ENCODE measurements at places on chromosomes 6 and 20.

GRCh38 chr6:168815229-168815628 is 374.2 kb downstream of the SMOC2 start:
- no peak for DNase-seq

GRCh38 chr6:55327169-55327568 is at the start of gene GFRAL:
Gene GFRAL (plus strand): TSS chr6:55327469. CDS start chr6:55327555, 86 bp downstream.
- no peak for DNase-seq

- DNase-seq: no peak
These were observed 37.0 kb downstream of the SYTL3 start for GRCh38 chr6:158686791-158687381.

- DNase-seq: no peak
These were observed 454.3 kb upstream of the JARID2 start for GRCh38 chr6:14791526-14791925.

DNA sequence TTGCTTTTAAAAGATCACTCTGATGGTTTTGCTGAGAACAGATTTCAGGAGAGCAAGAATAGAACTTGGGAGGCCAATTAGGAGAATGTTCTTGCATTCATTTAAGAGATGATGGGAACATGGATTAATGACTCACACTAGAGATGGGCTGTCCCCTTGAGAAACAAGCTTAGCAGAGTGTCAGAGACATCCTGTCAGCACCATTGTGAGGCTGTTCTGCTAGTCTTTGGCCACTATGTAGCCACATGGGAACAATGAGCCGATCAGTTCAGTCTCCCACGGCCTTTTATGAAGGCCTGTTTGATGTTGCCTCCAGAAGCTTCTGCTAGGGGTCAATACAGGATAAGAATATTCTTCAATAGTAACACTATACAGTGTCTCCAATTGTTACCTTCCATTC is 113.0 kb upstream of the EYA4 start:
- DNase-seq: no peak

DNA sequence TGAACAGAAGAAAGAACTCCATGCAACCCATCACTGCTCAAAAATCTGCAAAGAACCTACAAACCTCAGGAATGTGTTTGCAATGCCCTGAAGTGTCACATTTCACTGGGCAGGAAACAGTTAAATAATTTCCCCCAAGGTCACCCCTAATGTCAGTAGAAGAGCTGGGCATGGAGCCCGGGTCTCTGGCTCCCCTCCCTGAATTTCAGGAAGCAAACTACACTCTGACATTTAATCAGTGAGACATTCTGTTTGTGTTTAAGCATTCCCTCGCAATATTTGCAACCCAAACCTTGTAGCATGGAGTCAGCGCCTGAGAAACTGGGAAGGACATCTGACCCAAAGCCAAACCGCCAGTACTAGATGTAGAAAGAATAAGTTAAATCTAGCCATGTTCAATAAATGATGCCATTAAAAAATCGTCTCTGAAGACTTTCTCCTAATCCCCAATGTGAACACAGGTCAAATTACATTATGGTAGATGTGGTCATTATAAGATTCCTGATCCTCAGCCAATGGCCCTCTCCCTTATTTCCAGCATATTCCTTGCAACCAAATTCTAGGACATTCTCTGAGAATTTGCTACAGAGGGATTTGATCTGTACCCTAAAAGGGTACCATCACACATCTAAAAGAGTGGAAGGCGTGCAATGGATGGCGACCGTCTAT is 91.2 kb upstream of the ADTRP start:
- no peak for DNase-seq

GRCh38 chr20:46260480-46260879 is 47.8 kb downstream of the CDH22 start:
- no peak for DNase-seq

DNA sequence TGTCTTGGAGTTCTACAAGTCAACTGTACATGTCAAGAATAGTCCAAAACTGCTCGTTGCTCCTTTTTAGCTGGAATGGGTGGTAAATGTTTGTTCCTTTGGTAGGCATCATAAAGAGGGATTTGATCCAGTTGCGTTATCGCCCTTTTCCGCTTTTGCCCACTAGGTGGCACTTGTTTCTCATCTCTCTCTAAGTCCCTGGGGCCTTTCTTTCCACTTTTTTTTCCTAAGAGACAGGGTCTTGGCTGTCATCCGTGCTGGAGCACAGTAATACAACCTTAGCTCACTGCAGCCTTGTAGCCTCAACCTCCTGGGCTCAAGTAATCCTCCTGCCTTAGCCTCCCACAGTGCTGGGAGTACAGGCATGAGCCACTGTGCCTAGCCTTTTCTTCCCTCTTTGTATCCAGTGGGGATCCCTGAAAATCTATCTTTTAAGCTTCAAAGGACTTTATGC is 20.7 kb downstream of the GTPBP2 start:
- peak; percentile 72 for DNase-seq

- no peak for DNase-seq
These were observed 40.1 kb upstream of the LTV1 start for GRCh38 chr6:143802833-143803565.

DNA sequence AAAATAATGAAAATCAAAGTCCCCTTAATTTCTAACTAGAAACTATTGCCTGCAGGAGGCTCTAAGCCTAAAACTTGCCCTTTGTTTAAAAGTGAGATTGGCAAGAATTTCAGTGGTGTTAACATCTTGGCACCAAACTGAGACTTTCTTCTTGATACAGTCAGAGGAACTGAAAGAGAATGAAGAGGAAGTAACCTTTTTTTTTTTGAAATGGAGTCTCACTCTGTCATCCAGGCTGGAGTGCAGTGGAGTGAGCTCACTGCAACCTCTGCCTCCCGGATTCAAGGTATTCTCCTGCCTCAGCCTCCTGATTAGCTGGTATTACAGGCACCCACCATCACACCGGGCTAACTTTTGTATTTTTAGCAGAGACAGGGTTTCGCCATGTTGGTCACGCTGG is 3.6 kb downstream of the DOP1A start:
- DNase-seq: no peak

GRCh38 chr6:83592770-83593394 is 80.5 kb downstream of the PRSS35 start:
- DNase-seq: no peak

DNA sequence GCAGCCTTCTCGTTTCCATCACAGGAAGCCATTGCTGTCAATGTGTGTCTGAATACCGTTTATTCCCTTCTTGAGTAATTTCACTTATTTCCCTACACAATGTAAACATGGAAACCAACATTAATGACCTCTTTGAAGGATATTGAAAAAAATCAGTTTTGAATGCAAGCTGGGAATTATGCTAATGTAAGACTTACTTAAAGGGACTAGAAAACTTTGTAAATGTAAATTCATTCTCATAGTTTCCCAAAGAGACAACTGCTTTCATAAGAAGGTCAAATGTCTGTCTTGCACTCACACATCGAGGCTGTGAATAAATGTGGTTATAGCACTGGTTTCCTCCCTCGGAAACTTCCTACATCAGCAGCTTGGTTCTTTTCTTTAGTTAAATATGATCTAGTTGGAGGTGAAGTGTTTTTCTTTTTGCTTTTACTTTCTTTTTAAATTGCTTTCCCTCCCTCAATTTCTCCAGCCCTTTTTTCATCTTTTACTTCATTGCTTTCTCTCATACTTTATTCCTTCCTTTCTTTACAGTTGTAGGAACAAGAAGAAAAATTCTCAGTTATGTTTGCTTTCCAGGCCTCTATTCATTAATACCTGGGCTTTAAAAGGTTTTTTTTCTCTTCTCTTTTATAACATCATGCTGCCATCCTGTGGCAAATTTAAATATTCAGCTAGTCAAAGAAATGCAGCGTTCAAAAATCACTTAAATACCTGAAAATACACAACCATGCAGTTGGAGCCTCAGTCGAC is 108.3 kb downstream of the TNFAIP3 start:
- no peak for DNase-seq

- DNase-seq: peak; percentile 34
These were observed 16.3 kb downstream of the PKIG start for GRCh38 chr20:44598423-44599305.

- DNase-seq: peak; percentile 42
These were observed 2.3 kb downstream of the BMP6 start for GRCh38 chr6:7727946-7728854.

- DNase-seq: no peak
These were observed 43.9 kb downstream of the TSHZ2 start for GRCh38 chr20:53016071-53016470.

- peak; percentile 75 for DNase-seq
These were observed 116.0 kb downstream of the TRIM27 start for GRCh38 chr6:28807682-28808280.

DNA sequence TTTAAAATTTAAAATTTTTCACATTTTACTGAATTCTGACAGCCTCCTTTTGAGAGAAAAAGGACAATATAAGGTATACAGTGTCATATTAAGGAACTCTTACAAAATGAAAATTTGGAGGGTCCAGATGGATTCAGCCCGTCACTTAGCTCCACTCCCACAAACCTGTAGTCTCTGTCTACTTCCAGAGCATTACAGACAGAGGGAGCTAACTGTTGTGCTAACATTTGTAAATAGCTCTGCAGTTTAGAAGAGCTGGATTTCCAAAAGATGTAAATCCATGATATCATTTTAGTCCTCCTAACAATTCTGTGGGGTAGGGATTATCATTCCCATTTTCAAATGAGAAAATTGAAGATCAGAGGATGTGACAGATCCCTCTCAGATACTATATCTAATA is 16.1 kb upstream of the SERINC3 start:
- DNase-seq: no peak

GRCh38 chr6:134787261-134787877 is 162.5 kb downstream of the ALDH8A1 start:
- no peak for DNase-seq

- no peak for DNase-seq
These were observed 645.8 kb upstream of the ARID1B start for GRCh38 chr6:156131221-156131903.

- no peak for DNase-seq
These were observed 792.4 kb downstream of the QKI start for GRCh38 chr6:164206807-164207423.

- no peak for DNase-seq
These were observed 64.2 kb downstream of the FKBP5 start for GRCh38 chr6:35624341-35625070.

- DNase-seq: no peak
These were observed 78.6 kb downstream of the HIVEP1 start for GRCh38 chr6:12090714-12091113.

GRCh38 chr6:34994693-34995092 is 105.6 kb downstream of the ANKS1A start:
- DNase-seq: no peak

- no peak for DNase-seq
These were observed 937.4 kb upstream of the GJE1 start for GRCh38 chr6:141195251-141195832.

GRCh38 chr6:161710698-161711097 is 436.8 kb upstream of the AGPAT4 start:
- no peak for DNase-seq

- no peak for DNase-seq
These were observed 61.3 kb downstream of the SYNJ2 start for GRCh38 chr6:158043008-158043407.
